NAMALWA (cell line): ENCODE measurements at places on chromosomes 13 and 19.

GRCh38 chr13:73466561-73466960 is 407.8 kb downstream of the KLF5 start:
- no peak for DNase-seq

GRCh38 chr19:9995084-9995483 is 15.2 kb downstream of the COL5A3 start:
- DNase-seq: no peak

- no peak for DNase-seq
Measured at GRCh38 chr13:113083402-113084061, 22.1 kb upstream of the F7 start.

DNA sequence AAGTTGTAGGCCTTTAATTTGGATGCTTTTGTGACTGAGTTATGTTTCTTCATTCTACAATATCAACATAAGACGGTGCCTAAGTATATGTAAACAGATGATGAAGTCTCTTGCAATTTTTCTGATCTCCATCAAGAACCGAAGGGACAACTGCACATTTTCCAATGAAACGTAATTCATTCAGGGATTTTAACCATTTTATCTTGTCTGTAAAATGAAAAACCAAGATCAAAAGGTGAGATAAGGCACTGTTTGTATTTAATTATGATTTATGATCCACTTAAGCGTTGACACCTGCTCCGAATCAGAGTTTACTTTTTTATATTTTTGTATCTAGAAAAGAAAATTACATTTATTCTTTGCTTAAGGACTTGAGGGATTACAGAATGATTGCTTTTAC is 556.8 kb upstream of the ARGLU1 start:
- no peak for DNase-seq

DNA sequence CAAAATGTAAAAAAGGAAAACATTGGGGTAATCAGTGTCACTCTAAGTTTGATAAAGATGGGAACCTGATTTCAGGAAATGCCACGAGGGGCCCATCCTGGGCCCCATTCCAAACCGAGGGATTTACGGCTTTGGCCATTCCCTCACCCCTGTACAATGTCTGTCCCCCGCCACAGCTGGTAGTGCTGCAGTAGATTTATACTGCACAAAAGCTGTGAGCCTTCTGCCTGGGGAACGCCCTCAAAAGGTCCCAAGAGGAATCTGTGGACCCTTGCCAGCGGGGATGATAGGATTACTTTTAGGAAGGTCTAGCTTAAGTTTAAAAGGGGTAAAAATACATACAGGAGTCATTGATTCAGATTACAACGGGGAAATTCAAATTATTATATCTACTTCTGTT is 173.4 kb upstream of the SGCG start:
- no peak for DNase-seq
